NCI-H2081 treated with DMSO at 0.1 percent for 48 hours (cell line): ENCODE measurements at places on chromosomes 13 and 19.
A peak's percentile ranks its signal among the peaks of the same experiment; 100 is the strongest.

- DNase-seq: no peak
Measured at GRCh38 chr13:65339241-65339640, 1890.9 kb downstream of the PCDH9 start.

GRCh38 chr13:79290595-79291244 lies 115.3 kb downstream of the RBM26 start:
- DNase-seq: no peak

DNA sequence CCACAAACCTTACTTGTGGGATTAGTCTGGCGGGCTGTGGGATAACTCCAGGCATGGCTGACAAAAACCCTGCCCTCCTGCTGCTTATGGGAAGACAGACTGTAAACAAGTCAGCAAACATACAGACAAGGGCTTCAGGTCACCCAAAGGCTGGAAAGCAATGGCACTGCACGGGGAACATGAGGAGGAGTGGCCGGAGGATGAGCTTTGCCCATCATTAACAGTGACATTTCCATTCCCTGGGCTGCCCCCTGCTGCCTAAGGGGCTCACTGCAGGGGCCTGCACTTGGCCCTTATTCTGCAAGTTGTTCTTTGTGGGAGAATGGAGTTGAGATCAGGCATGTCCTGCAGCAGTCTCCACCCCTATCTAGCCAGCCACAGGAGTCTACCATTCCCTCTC lies 91.3 kb downstream of the UQCRFS1 start:
- no peak for DNase-seq

- no peak for DNase-seq
Measured at GRCh38 chr13:98557937-98558792, 18.7 kb downstream of the STK24 start.

DNA sequence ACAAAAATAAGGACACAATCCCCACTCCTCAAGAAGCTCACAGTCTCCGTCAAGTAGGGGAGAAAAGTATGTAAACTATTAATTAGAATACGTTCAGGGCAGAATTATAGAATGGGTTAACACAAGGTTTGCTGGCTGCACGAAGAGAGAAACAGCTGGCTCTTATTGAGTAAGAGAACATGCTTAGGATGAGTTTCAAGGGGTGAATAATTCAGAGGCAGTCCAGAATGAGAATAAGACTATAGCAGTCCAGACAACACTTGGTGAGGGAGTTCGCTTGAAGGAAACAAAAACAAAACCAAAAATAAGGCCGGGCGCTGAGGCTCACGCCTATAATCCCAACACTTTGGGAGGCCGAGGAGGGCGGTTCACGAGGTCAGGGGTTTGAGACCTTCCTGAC lies 61.9 kb downstream of the THSD1 start:
- DNase-seq: no peak

- no peak for DNase-seq
Measured at GRCh38 chr19:41934849-41935374, 6.7 kb upstream of the ERFL start.

- no peak for DNase-seq
Measured at GRCh38 chr13:74767050-74767449, 632.8 kb upstream of the KLF12 start.

DNA sequence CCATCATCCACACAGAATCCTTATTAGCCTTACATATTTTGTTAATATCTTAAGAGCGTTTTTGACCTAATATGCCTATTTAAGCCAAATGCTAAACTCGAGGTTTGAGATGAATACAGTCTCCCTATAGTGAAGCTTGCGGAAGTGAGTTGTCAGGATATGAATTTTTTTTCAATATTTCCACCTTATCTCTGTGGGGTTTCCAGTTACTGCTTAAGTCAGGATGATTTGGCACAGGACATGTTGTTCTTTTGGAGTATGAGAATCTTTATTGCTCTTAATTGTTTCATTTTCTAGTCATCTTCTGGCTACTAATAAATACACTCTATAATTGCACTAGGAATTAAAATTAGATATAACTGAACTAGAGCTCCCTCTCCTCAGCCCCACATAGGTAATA lies 44.2 kb upstream of the GPC6 start:
- DNase-seq: no peak

- DNase-seq: no peak
Measured at GRCh38 chr19:18373892-18374629, 11.9 kb upstream of the GDF15 start.

GRCh38 chr19:37251308-37252229 lies 33.6 kb downstream of the ZNF383 start:
- DNase-seq: peak; percentile 96

DNA sequence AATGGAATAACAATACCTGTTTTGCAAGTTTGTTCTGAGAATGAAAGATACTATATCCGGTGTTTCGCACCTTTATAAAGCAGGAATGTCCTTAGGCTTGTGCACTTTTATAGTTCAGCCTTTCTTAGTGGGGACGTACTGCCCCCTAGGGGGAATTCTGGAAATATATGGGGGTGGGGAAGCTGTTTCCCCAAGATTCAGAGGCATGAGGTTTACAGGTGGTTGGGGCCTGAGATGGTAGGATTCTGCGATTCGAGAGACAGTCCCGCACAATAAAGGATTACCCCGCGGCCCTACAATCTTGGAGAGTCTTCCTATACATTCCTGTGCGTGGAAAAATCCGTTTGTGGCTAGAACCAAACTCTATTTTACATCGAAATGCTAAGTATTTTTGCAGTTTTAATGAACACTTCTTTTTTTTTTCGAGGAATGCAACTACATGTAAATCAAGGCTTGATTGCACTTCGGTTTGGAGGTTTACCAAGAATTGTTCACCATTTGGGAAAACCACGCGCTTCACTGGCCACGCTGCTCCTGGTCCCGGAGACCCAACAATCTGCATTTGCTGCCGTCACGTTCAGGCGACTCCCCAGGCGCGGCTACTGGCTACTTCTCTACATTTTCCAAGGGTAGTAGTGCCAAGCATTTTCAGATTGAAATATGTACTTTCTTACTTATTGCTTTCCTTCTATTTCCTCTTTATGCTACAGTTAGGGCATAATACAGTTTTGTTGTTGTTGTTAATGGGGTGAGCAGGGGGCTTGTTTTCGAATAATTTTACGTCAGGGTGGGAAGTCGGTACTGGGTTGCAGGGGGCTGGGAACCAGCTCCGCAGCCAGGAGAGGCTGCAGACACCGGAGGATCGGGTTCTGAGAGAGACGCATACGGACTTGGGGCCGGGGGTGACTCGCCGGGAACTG lies 830 bp downstream of the NEK5 start:
- DNase-seq: no peak

DNA sequence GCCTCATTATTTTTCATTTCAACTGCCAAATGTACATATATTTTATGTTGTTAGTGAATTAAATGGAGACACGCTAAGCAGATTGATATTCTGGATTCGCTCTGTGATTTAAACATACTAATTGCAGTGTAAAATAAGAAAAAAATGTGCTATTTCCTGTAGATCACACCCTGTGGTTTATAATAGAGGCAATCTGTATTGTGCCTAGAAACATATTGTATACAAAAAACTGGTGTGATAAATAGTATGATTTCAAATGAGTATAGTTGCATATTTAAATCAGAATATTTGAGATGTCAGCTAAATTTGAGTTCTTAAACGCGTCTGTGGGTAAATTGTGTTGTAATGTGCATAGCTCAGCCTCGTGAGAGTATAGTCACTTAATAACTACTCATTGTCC lies 643.9 kb downstream of the TBC1D4 start:
- DNase-seq: no peak
